Left kidney (tissue), 8 donors: ENCODE measurements at places on chromosomes 2 and 18. TPM values are rescaled to one million over a fixed set of nuclear protein-coding genes. Genes with fewer than 3 reads are reported as not detected.

DNA sequence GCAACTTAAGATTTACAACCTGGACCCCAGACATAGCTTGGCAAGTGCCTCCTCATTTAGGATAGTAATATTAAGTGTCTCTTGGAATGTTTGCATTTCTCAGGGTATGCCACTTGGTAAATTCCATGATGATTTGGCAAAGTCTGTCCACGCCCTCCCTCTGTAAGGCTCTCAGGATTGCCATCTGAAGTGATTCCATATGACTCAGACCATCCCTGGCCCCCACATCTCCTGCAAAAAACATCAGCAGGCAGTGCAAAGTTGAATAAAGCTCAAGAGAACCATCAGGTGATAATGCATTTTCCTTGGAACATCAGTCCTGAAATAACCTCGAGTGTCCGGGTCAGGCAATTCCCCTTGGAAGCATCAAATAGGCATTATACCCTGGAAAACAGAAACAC lies 27.1 kb upstream of the PIEZO2 start:
- DNase-seq, result no peak

HOXD4 gene
- 60.4 TPM for polyA plus RNA-seq

RTP5 gene
- polyA plus RNA-seq, result not detected

- DNase-seq, result no peak
Measured at GRCh38 chr2:211157211-211157610, 600.8 kb downstream of the CPS1 start.

GRCh38 chr2:13611939-13612338 lies 895.2 kb downstream of the TRIB2 start:
- no peak for DNase-seq

GBX2 gene
- 0.52 TPM for polyA plus RNA-seq

DNA sequence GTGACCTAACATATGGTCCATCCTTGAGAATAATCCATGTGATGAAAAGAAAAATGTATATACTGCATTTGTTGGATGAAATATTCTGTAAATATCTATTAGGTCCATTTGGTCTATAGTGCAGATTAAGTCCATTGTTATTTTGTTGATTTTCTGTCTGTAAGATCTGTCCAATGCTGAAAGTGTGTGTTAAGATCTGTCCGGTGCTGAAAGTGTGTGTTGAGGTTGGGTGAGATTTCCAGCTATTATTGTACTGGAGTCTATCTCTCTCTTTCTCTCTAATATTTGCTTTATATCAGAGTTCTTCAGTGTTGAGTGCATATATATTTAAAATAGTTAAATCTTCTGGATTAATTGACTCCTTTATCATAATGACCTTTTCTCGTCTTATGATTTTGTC lies 828.8 kb upstream of the CRIM1 start:
- no peak for DNase-seq

OSR1 gene
- 6.0 TPM for polyA plus RNA-seq
